ENCODE measurements at places on chromosomes 7 and 10. TPM values are rescaled to one million over a fixed set of nuclear protein-coding genes. Genes with fewer than 3 reads are reported as not detected.

Gene INA
- 199 TPM for total RNA-seq

Gene ZCCHC24
- 5.9 TPM for total RNA-seq

Gene CDK1
- 27.5 TPM for total RNA-seq

Gene SPDYE1
- not detected for total RNA-seq

Measured in parietal lobe (tissue), 2 donors.